WTC11 (cell line): ENCODE measurements at places on chromosomes 7 and 10. TPM values are rescaled to one million over a fixed set of nuclear protein-coding genes. Genes with fewer than 3 reads are reported as not detected.
A peak's percentile ranks its signal among the peaks of the same experiment; 100 is the strongest.

Gene TRPV6
- 0.63 to 2.0 TPM (median 0.80 TPM) in 3 replicates for total RNA-seq

DNA sequence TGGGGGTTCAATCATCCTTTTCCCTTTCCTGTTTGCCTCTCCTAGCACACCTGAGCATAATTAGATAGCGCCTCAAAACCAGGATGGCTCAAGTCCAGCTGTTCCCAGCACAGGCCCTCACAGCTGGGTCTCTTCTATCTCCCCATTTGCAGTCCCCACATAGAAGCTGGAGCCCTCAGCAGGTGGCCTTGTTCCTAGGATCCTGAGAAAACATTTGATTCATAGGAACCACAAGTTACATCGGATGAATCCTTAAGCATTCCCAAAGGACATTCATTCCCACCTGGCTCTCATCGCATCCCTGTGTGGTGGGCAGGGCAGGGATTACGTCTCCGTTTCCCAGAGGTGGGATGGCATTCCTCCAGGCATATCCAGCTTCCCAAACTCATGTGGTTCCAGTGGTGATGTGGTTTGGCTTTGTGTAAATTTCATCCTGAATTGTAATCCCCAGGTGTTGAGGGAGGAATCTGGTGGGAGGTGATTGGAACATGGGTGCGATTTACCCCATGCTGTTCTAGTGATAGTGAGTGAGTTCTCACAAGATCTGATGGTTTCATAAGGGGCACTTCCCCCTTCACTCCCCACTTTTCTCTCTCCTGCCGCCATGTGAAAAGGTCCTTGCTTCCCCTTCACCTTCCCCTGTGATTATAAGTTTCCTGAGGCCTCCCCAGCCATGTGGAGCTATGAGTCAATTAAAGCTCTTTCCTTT is 49.8 kb upstream of the LEP start:
- H3K27me3 ChIP-seq = peaks cover 45% of the 10 kb centered on the region
- H3K4me3 ChIP-seq = no peak overlapping the region
- peaks cover 18% of the 10 kb centered on the region for H3K4me1 ChIP-seq
- peaks cover 20% of the 10 kb centered on the region for H3K36me3 ChIP-seq

GRCh38 chr7:150942001-150942590 is 36.0 kb downstream of the KCNH2 start:
- no peak overlapping the region for H3K4me3 ChIP-seq
- H3K27ac ChIP-seq = no peak overlapping the region
- peak; percentile 60 for DNase-seq
- peaks cover 27% of the 10 kb centered on the region for H3K4me1 ChIP-seq

Gene ZNF467
- total RNA-seq = 0.70 to 1.2 TPM (median 0.73 TPM) in 3 replicates

DNA sequence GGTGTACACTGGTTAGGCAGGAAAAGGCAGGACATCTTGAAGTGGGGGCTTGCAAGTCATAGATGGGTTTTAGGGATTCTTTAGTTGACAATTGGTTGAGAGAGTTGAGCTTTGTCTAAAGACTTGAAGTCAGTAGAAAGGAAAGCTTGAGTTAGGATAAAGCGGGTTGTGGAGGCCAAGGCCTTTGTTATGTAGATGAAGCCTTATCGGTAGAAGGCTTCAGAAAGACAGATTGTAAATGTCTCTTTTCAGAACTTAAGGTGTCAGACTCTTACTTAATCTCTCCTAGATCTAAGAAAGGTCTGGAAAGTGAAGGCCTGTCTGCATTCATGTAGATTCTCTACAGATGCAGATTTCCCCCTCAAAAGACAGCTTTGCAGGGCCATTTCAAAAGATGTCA is 177.4 kb downstream of the HECW1 start:
- DNase-seq = no peak
- H3K36me3 ChIP-seq = peaks cover 63% of the 10 kb centered on the region
- peaks cover 57% of the 10 kb centered on the region for H3K4me1 ChIP-seq
- H3K27me3 ChIP-seq = no peaks in the 10 kb centered on the region; the same call in 1 of the 2 replicates
- no peak overlapping the region for H3K4me3 ChIP-seq
- peak overlapping the region; percentile 94 for H3K27ac ChIP-seq

Gene IDI2
- total RNA-seq = not detected in 3 replicates

- H3K36me3 ChIP-seq = peaks cover 5% of the 10 kb centered on the region
- no peaks in the 10 kb centered on the region for H3K27me3 ChIP-seq
- peak overlapping the region; percentile 12 for H3K27ac ChIP-seq
- no peak overlapping the region; the same call in 1 of the 2 replicates for H3K4me3 ChIP-seq
- DNase-seq = no peak
Measured at GRCh38 chr10:22701132-22701826, 13.1 kb downstream of the PIP4K2A start.

Gene VIPR2
- total RNA-seq = 7.5 to 7.8 TPM (median 7.6 TPM) in 3 replicates

DNA sequence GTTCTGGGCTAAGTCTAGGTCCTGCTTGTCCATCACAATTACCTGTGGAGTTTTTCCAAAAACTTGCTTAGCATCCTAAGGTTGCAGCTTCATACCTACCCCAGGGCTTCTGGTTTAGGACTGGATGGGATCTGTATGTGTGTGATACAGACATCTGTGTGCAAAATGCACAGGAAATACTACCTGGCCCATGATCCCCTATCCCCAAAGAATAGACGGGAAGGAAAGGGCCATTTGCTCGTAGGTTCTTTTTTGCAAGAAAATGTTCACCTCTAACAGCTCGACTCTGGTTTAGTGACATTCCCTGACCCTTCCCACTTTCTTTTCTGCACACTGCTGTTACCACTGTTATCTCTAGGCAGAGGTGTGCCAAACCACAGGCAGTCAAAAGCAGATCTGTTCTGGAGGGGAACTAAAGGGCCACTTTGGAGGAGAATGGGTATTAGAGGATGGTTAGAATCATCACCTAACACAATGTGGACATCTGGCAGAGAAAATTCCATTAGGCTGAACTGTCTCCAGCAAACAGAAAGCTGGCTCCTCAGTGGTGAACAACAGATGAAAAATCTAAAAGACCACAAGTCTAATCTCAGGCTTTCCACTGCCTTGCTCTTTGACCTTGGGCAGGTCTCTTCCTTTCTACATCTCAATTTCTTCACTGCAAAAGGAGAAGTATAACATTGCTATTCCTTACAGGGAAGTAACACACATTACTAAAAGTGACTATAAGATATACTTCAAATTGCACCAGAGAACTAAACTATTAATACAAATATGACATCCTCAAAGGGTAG is 107.4 kb downstream of the UBE2H start:
- no peaks in the 10 kb centered on the region for H3K27me3 ChIP-seq
- no peak for DNase-seq
- H3K4me1 ChIP-seq = peaks cover 76% of the 10 kb centered on the region
- no peak overlapping the region for H3K4me3 ChIP-seq

Gene AKR1D1
- total RNA-seq = 0.14 to 0.24 TPM (median 0.18 TPM) in 3 replicates

- H3K4me1 ChIP-seq = peaks cover 10% of the 10 kb centered on the region
- H3K36me3 ChIP-seq = no peaks in the 10 kb centered on the region
- no peak overlapping the region for H3K27ac ChIP-seq
Measured at GRCh38 chr10:77505431-77506334, 131.9 kb downstream of the KCNMA1 start.

DNA sequence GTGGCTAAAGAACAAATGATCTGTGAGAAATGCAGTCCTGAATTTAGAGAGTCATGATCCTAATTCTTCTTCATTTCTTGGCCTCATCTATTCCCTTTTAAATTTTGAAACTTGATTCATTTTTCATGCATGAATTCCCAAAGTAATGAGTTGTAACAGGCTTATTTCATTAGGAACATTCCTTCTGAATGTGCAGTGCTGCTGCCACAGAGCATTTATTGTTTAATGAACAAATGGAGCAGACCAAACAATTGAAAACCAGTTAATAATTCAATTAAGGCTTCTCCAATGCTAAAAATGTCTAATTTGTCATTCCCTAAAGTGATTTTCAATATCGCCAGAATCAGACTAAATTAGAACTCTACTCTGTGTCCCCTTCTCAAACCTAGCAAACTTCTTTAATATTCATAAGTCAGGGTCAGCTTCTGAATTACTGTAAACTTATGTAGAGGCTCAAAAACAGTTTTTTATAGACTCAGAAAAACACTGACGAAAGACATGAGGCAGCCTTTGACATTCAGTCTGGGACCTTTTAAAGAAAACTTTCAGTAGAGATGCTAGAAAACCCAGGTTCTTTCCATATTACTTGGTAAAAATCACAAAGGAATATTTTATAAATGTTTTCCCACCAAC is 14.5 kb downstream of the LSMEM1 start:
- no peak overlapping the region for H3K4me3 ChIP-seq
- peaks cover 2% of the 10 kb centered on the region; the same call in 1 of the 2 replicates for H3K27me3 ChIP-seq
- H3K4me1 ChIP-seq = peaks cover 2% of the 10 kb centered on the region; the same call in 1 of the 2 replicates
- H3K36me3 ChIP-seq = no peaks in the 10 kb centered on the region

GRCh38 chr10:62815381-62816075 is 638 bp downstream of the EGR2 start:
- peak overlapping the region; percentile 95 for H3K4me3 ChIP-seq
- no peaks in the 10 kb centered on the region for H3K36me3 ChIP-seq
- H3K27me3 ChIP-seq = peaks cover 87% of the 10 kb centered on the region
- H3K27ac ChIP-seq = no peak overlapping the region
- peaks cover 30% of the 10 kb centered on the region for H3K4me1 ChIP-seq

DNA sequence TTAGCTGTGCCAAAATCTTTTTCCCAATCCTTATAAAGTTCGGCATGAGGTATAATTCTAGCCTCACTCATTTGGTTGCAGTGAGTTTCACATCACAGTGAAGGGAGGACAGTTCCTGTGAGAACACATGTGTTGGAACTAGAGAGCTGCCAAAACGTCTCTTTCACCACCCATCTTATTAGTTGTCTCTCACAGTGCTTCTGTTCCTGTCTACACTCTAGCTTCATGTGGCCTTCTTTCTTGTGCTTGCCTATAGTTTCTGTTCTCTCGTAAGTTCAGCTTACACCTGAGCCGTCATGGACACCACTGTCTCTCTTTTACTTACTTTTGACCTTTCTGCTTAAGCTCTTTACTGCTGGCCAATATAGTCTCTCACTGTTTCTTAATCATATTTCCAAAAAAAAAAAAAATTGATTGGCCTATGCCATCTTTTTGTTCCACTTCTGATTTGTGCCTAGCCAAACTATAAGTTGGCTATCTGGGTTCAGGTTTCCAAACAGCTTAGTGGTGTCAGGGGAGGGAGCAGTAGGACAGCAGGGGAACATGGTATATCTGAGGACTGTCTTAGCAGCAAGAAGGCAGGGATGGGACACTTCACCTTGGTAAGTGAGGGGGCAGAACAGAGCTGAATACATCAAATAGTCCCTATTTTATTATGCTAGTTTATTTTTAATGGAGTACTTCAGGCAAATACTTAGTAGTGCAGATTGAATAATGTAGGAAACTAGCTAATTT is 38.0 kb downstream of the ZNRF2 start:
- peak overlapping the region; percentile 89 for H3K27ac ChIP-seq
- peaks cover 75% of the 10 kb centered on the region for H3K4me1 ChIP-seq
- H3K4me3 ChIP-seq = no peak overlapping the region; the same call in 1 of the 2 replicates
- H3K36me3 ChIP-seq = peaks cover 8% of the 10 kb centered on the region
- no peak for DNase-seq

Gene RADIL
- total RNA-seq = 8.6 to 12.1 TPM (median 11.1 TPM) in 3 replicates

DNA sequence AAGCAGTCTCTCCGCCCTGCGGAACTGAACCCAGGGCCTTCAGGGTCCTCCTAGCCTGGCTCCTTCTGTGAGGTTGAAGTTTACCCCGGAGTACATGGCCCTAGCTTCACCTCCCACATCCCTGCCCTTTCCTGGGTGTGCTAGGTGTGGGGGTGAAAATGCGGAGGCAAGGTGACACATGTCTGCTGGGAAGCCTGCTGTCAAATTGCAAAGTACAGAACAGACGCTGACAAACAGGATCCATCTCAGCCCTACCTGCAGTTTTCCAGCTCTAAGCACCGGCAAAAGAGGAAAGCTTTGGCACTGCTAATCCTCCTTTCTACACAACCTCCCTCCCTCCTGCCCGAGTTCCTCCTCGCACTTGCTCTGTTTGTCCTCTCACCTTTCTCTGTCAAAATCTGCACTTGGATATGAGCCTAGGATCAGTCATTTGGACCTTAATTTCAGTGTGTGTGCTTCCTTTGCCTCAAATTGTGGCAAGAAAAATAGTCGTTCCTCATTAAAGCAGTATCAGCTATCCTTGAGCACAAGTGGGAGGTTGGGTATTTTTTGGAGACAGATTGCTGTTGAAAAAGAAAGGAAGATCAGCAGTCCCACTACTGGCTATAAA is 14.4 kb upstream of the GPR15LG start:
- DNase-seq = no peak
- no peak overlapping the region for H3K4me3 ChIP-seq
- no peaks in the 10 kb centered on the region for H3K27me3 ChIP-seq
- H3K4me1 ChIP-seq = peaks cover 64% of the 10 kb centered on the region
- no peak overlapping the region for H3K27ac ChIP-seq
